Kidney (tissue), 22 donors: ENCODE measurements at places on chromosomes 13 and 19. TPM values are rescaled to one million over a fixed set of nuclear protein-coding genes. Genes with fewer than 3 reads are reported as not detected.

MTUS2 gene
- total RNA-seq: 0.06 TPM

OBI1 gene
- 9.9 TPM for total RNA-seq

- no peak for DNase-seq
Observed at GRCh38 chr13:78372581-78372980, 230.8 kb downstream of the POU4F1 start.

DNA sequence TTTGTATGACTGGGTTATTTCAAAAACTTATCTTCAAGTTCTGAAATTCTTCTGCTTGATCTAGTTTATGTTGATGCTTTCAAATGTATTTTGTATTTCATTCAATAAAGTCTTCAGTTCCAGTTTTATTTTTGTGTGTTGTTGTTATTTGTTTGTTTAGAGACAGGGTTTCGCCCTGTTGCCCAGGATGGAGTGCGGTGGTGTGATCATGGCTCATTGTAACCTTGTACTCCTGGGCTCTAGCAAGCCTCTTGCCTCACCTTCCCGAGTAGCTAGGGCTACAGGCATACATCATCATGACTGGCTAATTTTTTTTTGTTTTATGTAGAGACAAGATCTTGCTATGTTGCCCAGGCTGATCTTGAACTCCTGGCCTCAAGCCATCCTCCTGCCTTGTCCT, 40.3 kb upstream of the ARHGEF7 start:
- DNase-seq: no peak

DNA sequence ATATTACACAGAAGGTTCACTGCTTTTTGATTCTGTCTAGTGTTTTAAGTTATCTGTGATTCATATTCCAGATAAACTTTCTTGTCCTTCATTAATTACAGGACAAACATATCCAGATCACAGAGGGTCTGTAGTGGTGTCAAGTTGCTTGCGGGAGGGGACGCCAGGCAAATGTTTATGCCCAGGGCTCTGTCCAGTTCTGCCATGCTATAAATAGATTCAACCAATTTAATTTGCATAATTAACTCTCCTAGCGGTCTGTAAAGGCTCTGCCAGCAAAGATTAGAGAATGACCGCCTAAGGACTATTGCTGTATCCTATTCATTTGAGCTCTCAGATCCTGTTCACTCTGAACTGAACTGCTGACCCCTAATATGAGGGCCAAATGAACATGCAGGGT, 59.7 kb upstream of the TRPC4 start:
- DNase-seq: peak; percentile 5

DNA sequence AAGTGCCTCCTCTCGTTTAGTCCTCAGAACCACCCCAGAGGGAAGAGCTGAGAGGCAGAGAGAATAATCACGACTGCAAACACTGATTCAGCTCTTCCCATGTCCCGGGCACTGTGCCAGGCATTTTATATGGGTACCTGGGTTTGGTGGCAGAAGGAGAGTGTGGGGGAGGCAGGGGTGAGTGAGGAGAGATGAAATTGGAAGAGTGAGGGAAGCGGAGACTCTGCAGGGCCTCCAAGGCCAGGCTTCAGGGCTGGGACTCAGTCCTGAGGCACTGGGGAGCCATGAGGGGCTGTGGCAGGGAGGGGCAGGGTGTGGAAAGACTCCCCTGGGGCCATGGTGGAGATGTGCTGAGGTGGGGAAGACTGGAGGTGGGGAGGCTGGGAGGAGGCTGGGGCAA, 8.7 kb downstream of the SYNGR4 start:
- no peak for DNase-seq

GRCh38 chr19:11624069-11624463, 26.8 kb downstream of the ZNF627 start:
- DNase-seq: no peak

- DNase-seq: no peak
Observed at GRCh38 chr13:68234274-68234673, 1004.1 kb upstream of the PCDH9 start.

DNA sequence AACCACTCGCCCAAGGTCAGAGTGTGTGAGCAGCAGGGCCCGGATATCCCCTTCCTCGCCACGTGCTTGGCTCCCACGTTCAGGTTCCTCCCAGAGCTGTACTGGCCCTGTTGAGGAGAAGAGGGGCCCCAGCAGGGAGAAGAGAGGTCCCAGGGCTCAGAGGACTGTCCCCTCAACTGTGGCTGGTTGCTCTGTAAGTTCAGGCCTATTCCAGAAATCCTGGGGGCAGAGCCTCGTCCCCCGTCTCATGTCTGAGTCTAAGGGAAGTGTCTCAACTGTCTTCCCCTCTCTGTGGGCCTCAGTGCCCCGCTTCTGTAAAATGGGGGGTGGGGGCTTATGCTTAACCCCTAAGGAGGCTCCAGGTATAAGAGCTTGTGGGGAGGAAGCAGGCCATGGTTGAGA, 3.9 kb downstream of the PPP5C start:
- no peak for DNase-seq

GRCh38 chr13:29844441-29844840, 6.0 kb downstream of the UBL3 start:
- no peak for DNase-seq

FCER2 gene
- total RNA-seq: 1.0 TPM

GRCh38 chr19:29206453-29206852, 6.5 kb downstream of the UQCRFS1 start:
- DNase-seq: no peak

SIGLEC12 gene
- 0.66 TPM for total RNA-seq

- DNase-seq: no peak
Observed at GRCh38 chr19:3770136-3770999, 1.7 kb downstream of the RAX2 start.

SLC25A41 gene
- 0.28 TPM for total RNA-seq

- no peak for DNase-seq
Observed at GRCh38 chr13:27405546-27406134, 18.8 kb upstream of the GTF3A start.

- DNase-seq: no peak
Observed at GRCh38 chr13:73401769-73402168, 343.0 kb downstream of the KLF5 start.

CGB8 gene
- not detected for total RNA-seq

DNA sequence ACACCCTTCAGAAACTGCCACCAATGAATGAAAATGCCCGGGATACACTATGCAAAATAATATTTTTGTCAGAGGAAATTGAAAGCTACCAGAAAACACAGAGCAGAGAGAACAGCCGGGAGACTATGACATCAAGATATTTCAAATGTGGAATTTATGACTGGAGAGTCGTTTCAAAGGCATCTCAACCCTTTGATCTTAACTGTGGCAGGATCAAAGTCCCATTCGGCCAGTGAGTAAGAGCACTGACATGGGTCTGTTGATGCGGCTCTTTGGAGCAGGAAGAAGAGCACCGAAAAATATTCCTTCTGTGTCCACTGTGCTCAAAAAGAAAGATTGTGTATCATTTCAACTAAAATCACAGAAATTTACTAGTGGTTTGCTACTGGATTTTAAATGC, 201.9 kb downstream of the RFC3 start:
- DNase-seq: no peak

GPR183 gene
- 11.8 TPM for total RNA-seq

- no peak for DNase-seq
Observed at GRCh38 chr13:33863188-33863789, 45.3 kb downstream of the RFC3 start.

ARHGAP35 gene
- 53.6 TPM for total RNA-seq

CEACAM3 gene
- 0.69 TPM for total RNA-seq

GRCh38 chr13:22505489-22505888, 675.3 kb upstream of the SGCG start:
- no peak for DNase-seq

- no peak for DNase-seq
Observed at GRCh38 chr13:86581706-86582105, 782.5 kb upstream of the SLITRK6 start.

DNA sequence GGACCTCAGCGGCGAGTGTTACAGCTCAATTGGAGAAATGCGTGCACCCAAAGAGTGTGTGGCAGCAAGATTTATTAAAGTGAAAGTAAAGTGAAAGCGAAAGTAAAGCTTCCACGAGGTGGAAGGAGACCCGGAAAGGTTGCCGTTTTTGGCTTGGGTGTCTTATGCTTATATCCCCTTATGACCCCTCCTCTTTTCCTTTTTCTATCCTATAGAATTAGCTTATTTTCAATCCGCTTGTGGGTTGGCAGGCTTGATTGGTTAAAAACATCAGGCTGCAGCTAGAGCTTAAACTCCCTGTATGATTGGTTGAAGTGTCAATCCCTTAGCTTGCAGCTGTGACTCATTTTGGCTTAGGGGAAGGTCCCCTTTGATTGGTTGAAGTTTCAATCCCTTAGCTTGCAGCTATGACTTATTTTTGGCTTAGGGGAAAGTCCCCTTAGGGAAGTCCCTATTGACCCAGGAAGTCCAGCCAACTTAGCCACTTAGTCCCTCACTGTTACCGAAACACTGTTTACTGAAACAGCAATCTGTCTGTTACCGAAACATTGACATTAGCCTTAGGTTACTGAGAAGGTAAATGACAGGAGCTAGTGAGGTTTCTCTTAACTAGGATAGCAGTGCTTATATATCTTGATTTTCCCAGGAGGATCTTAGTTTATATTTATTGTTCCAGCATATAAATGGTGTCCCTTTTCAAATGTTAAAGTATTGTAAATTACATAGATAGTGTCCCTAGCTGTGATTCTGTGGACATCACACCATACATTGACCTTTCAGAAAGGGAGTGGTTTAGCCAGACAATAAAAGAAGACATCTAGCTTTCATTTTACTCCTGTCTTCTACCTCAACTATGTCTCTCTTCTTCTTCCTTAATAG, 575.8 kb downstream of the DACH1 start:
- DNase-seq: no peak

GRCh38 chr13:110949116-110949515, 34.2 kb upstream of the ANKRD10 start:
- no peak for DNase-seq

DNA sequence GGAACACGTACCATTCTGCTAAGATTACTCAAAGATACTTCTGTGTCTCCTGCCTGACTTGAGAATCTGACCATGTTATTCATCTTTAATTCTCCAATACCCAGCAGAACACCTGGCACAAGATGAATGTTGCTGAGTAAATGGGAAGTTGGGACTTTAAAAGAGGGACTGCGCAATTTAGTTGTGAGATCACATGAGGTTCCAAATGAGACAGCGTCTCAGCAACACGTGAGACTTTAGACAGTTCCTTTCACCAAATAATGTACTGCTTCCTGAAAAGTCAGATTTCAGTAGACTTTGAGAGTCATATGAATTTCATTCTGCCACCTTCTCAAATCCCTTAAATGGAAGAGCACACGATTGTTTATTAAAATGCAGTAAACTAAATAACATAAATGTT, 36.7 kb downstream of the DOCK9 start:
- DNase-seq: no peak

DNA sequence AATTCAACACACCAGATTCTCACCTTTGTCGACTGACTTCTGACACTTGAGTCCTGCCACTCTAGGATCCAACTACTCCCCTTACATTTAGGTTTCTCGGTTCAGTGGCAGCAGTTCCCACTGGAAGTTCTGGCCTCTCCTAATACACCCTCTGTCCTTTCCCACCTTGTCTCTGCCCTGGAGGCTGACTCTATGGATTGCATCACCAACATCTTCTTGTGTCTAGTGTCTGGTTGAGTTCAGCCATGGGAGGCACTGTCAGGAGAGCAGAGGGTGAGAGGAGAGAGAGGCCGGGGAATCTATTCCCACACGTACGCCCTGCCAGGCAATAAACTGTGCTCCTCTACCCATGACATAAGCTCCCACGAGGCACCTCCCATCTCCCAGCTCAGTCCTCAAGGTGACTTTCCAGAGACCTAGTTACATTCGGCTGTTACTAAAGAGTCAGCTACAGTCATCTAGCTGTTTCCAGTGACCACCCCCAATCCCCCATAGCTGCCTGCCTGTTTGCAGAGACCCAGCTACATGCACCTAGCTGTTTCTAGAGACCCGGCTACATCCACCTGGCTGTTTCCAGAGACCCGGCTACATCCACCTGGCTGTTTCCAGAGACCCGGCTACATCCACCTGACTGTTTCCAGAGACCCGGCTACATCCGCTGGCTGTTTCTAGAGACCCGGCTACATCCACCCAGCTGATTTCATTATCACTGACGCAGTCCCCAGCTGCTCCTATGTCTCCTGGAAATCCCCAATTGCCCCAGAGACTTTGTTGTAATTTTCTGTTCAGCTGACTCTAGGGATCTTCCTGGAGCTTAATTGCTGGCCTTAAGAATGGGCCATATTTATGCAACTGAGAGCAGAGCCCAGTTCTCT, 8.1 kb upstream of the LILRB4 start:
- no peak for DNase-seq

DNA sequence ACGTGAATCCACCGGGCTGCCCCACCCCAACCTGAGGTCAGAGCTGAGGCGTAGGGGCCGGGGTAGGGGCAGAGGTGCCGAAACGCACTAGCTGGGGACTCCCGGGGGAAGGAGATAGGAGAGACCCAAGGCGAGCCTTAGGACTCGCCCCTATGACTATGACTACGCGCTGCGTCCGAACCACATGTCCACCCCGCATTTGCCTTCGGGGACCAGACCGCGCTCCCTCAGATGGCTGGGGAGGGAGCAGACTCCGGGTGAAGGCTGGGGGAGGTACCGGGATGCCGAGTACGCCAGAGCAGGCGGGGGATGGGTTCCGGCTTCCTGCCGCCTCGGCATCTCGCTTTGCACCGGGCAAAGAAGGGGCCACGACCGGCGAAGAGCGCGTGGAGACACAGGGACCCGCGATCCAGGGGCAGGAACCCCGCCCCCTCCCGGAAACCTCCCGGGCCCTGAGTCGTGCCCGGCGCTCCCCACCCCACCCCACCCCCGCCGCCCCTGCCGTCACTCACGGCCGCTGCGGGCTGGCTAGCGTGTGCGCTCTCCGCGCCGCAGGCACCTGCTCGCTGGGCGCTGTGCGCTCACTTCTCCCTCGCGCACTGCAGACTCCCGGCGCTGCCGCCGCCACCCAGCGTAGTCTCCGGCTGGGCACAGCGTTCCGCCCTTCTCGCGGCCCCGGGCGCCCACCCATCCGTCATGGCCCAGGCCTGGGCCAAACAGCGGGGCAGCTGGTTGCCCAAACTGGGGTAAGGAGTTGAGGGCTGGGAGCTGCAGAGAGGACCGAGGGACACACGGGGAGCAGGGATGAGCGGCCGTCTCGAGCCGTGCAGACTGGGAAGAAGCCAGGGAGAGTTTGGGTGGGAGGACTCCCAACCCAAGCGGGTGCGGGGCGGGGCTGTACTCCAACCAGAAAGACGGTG, 622 bp upstream of the VSTM2B start:
- peak; percentile 40 for DNase-seq

- no peak for DNase-seq
Observed at GRCh38 chr19:33528404-33528803, 6.8 kb upstream of the PEPD start.

- no peak for DNase-seq
Observed at GRCh38 chr19:590396-590745, 690 bp downstream of the HCN2 start.

- no peak for DNase-seq
Observed at GRCh38 chr13:99636728-99637353, 135.6 kb downstream of the TM9SF2 start.

GRCh38 chr19:42126574-42126973, 5.7 kb downstream of the POU2F2 start:
- no peak for DNase-seq

DNA sequence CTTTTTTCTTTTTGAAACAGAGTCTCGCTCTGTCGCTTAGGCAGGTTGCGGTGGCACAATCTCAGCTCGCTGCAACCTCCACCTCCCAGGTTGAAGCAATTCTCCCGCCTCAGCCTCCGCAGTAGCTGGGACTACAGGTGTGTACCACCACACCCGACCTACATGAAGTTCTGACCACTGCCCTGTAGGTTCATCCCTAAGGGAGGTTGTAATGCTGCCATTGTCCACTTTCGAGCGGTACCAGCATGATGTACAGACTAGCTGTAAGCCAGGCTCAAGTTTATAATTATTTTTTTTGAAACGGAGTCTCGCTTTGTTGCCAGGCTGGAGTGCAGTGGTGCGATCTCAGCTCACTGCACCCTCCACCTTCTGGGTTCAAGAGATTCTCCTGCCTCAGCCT, 11.6 kb upstream of the COX7A1 start:
- no peak for DNase-seq
